ENCODE measurements at places on chromosomes 13 and 19.
A peak's percentile ranks its signal among the peaks of the same experiment; 100 is the strongest.

DNA sequence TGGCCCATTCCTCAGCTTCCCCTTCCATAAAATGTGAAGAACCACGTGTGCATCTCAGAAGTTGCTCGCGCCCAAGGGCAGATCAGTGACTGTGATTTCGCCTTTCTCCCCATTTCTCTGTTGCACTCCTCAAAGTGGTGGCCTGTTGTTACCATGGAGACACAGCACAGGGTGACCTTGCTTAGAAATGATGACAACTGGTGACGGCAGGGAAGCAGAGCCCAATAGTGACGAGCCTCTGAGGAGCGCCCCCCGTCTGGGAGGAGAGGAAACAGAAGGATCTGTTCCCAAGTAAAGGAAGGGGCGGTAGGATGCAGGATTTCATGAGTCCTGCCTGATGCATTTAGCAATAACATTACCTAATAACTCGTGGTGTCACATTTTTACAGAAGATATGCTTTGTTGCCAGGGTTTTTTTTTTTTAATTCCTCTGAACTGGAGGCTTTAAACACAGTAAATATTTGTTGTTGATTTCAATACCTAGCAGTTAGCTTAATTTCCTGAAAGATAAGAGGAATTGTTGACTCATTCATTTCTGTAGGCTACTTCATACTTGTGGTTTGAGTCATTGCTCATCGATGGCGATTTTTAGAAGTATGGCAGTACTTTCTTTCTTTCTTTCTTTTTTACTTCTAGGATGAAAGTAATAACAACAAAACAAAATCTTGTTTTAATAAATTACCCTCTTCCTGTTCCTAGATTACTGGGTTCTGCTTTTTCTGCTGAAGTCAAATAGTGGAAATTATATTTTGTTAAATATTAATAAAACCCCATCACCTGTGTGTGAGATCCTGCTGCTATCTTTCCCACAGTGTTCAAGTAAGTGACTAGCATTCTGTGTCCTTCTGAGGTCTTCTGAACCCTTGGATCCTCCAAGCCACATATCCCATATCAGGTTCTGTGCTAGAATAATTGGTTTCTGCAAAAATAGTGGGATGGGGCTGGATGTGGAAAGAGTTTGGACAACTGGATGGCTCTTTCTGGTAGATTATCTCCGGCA is 36.0 kb downstream of the MBNL2 start:
- DNase-seq: peak; percentile 93

- no peak for DNase-seq
Measured at GRCh38 chr19:31519256-31519655, 170.0 kb upstream of the TSHZ3 start.

DNA sequence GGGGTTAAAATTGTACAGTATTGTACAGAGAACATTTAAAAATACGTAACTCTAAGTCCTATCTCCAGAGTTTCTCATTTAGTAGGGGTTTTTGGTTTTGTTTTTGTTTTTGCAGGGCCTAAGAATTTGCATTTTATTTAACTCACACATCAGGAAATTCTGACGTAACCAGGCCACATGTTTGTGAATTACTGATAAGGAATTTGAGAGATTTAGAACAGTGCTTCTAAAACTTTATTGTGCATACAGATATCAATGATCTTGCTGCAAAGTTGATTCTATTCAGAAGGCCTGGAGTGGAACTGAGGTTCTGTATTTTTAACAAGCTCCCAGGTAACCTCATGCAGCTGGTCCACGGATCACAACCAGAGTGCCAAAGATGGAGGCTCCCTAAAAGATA is 49.3 kb downstream of the LIG4 start:
- DNase-seq: no peak

- no peak for DNase-seq
Measured at GRCh38 chr13:114120591-114121011, 11.8 kb downstream of the RASA3 start.

- no peak for DNase-seq
Measured at GRCh38 chr13:106986033-106986484, 418.1 kb upstream of the ARGLU1 start.

DNA sequence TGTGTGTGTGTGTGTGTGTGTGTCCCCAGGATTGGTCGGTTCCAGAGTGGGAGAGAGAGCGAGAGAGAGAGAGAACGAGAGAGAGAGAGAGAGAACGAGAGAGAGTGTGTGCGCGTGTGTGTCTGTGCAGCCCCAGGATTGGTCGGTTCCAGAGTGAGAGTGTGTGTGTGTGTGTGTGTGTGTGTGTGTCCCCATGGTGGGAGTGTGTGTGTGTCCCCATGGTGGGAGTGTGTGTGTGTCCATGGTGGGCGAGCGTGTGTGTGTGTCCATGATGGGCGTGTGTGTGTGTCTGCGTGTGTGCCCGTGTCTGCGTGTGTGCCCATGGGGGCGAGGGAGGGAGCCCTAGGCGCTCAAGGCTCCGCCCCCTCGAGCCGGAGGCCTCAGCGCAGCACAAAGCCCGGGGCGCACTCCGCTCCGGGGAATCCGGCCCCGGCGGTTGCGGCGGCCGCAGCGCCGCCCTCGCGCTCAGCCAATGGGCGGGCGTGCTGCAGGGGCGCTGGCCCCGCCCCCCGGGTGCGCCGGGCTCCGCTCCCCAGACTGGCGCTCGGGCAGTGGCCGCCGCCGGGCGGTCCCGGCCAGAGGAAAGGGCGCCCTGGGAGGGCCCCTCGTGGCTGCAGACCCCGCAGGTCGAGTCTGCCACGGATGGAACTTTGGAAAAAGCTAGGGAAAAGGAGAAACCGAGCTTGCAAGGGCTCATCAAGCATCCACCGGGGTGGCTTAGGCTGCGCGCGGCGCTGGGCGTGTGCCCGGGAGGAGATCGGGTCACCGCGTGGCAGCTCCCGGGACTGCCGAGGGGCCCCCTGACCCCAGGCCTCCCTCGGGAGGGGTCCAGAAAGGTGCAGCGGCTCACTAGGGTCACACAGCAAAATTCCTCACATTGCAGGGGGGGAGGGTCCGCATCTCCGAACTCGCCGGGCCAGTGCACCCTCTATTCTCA is 96.2 kb downstream of the INSR start:
- DNase-seq: peak; percentile 98

- no peak for DNase-seq
Measured at GRCh38 chr19:46950526-46951170, 69.0 kb upstream of the NPAS1 start.

DNA sequence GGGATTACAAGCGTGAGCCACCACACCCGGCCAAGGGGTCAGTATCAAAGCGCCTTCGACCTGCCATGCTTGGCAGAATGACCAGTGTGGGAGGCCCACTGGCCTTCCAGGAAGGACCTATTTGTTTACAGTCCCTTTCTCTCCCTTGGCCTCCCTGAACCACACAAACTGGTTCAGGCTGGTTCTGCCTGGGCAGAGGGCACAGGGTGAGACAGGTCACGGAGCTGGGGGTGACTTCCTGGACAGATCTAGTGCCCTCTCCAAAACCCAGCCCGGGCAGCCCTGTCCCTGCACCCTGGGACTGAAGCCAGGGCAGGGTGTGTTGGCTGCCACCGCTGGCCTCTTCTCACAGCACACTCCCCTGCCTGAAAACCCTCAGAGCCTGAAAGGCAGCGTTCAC is 11.3 kb downstream of the PLEKHF1 start:
- DNase-seq: no peak

DNA sequence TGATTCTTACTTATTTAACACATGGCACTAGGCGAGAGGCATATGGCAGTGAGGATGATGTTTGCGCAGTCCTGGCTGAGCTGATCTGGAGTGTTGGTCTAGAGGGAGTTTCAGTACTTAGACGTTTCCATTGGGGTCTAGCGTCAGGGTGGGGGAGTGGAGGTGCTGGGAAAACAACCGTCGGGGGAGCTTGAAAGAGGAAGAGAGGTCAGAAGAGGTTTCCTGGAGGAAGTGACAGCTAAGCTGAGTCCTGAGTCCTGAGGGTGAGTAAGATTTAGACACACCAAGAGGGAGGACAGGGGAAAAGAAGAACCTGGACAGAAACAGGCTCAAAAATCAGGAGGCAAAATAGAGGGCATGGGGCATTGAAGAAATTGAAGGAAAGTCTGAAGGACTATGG is 81.4 kb downstream of the ALOX5AP start:
- DNase-seq: no peak

GRCh38 chr19:6718741-6719539 is 1.5 kb downstream of the C3 start:
- peak; percentile 80 for DNase-seq

- no peak for DNase-seq
Measured at GRCh38 chr13:94758436-94758960, 46.2 kb upstream of the SOX21 start.

DNA sequence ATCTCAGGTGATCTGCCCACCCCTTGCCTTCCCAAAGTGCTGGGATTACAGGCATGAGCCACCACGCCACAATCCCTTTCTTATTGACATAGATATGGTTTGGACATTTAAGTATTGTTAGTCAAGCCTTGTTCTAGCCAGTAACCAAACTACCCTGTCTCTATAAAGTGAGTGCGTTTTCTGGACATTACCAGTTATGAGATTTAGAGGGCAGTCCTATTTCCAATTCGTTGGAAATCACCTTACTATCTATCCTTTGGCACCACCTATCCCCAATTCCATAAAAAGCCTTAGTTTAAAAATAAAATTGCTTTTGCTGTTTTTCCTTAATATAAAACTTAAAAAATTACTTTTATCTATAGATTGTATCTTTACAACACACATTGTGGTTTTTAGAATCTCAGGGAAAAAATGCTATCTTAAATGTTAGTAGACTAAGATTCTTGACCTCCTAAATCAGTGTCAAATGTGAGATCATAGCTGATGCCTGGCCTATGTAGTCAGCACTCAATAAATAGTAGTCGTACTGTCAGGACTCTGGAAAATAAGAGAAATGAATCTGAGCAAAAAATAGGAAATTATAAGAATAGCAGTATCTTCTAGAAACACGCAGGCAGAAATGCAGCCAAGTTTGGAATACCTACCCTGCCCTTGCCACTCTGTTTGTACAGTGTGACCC is 57.0 kb downstream of the NUFIP1 start:
- DNase-seq: no peak

DNA sequence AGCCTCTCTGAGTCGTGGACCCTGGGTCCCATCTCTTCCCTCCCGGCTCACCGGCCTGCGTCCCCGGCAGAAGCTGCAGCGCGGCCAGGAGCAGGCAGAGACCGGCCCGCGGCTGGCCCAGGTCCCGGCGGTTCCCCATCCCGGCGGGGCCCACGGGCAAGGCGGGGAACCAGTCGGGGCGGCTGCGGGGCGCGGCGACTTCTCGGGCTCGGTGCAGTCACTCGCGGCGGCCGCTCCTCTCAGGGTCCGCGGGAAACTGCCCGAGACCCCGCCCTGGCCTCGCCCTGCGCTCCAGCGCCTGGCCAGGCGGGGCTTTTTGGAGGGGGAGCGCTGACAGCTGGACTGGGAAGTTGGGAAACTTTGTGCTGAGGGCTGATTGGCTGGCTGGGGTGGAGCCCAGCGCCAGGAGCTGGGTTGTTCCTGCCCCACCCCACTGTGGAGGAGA is at the start of gene COL5A3:
Gene COL5A3 (minus strand): TSS at position 258 of the 445 bp plus-strand sequence. CDS start 119 bp downstream, at position 139.
- peak; percentile 88 for DNase-seq

DNA sequence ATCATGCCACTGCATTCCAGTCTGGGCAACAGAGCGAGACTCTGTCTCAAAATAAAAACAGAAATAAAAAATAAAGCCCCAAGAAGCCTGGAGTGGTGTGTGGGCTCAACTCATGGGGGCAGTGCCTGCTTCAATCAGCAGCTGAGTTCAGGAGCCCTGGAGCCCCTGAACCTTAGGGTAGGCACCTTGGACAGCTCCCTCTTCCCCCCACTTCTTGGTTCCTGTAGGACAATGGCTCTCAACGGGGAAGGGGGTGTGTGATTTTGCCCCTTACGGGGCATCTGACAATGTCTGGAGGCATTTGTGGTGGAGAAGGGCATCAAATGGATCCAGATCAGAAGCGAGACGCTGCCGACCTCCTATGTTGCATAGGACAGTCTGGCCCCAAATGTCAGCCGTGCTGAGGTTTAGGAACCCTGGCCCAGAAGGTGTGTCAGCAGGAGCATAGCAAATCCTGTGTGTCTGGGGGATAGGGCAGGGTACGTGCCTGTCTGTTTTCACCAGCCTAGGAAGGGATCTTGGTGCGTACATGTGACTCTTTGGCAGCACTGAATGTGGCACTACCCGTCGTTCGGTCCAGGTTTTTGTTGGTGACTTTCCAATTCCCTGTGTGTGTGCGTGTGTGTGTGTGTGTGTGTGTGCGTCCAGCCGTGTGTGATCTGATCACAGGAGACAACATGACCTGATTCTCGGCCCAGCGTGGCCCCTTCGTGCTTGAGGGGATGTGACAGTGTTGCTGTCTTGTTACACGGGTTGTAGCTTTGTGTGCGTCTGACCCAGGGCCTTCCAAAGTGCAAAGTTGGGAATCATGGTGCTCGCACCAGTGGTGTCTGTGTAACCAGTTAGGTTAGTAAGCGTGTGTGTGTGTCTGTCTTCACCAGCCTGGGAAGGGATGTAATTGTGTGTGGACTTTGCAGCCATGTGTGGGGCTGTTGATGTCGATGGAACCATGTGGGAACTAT is 7.5 kb downstream of the IGLON5 start:
- DNase-seq: no peak

GRCh38 chr13:38419312-38419873 is 69.7 kb downstream of the UFM1 start:
- no peak for DNase-seq

DNA sequence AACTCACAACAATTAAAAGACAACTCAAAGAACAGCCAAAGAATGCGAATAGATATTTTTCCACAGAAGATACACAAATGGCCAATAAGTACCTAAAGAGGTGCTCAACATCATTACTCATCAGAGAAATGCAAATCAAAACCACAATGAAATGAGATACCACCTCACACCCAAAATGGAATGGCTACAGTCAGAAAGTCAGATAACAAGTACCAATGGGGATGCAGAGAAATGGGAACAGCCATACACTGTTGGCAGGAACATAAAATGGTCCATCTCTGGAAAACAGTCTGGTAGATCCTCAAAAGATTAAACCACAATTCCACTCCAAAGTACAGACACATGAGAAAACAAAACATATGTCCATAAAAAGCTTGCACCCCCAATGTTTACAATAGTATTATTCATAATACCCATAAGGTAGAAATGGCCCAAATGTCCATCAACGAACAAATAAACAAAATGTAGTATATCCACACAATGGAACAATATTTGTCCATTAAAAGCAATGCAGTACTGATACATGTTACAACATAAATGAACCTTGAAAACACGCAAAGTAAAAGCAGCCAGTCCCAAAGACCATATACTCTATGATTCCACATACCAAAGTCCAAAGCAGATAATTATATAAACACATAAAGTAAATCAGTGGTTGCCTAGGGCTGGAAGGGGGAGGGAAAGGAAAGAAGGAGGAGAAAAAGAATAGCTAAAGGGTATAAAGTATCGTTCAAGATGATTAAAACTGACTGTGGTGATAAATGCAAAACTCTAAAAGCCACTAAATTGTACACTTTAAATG is 19.6 kb downstream of the USP12 start:
- DNase-seq: no peak

- no peak for DNase-seq
Measured at GRCh38 chr13:95441326-95441725, 111.2 kb upstream of the CLDN10 start.

GRCh38 chr19:29004796-29005195 is 208.2 kb downstream of the UQCRFS1 start:
- peak; percentile 23 for DNase-seq

DNA sequence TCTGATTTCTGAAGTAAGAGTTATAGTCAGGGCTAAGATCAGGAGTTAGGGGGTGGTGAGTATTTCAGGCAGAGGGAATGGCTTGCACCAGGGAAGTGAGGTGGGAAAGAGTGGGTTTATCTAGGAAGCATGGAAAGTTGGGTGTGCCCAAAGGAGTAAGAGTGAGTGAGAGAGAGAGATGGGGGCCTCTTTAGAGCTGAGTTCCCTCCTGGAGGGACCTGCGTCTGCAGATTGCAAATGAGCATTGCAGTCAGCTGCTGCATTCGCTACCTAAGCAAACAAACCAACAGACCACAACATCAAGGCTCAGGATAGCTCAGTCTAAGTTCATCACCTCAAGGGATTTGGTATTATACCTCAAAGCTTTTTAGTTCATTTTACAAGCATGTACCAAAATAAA is 405.8 kb downstream of the FGF9 start:
- no peak for DNase-seq
